ENCODE measurements at places on chromosomes 2 and 18.

DNA sequence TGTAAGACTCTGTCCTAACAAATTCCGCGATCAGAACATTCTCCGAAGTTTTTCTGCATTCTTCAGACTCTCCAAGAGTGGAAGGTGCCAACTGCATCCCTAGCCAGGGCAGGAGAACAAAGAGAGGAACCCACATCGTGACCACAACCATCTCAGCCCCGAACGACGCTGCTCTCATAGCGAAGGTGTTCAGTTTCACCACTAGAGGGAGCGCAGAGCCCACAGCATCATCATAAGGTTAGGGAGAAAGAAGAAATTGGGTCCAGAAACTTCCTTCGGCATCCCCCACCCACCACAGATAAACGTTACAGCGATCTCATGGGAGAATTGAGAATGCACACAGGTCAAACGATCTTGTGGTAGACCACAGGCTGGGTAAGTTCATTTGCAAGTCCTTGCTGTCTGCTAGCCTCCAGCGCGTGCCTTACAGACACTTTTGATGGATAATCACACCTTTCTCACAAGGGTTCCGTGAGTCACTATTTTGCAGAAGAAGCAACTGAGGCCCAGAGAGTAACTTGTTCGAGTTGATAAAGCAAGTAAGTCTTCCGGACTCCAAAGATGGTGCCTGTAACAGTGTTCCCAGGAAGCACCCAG is 53.7 kb upstream of the ARL4C start:
- DNase-seq, result peak; percentile 86

GRCh38 chr2:17539611-17540092 is 844 bp upstream of the VSNL1 start:
- peak; percentile 42 for DNase-seq

GRCh38 chr2:69943843-69944525 is 17.4 kb downstream of the ASPRV1 start:
- no peak for DNase-seq

DNA sequence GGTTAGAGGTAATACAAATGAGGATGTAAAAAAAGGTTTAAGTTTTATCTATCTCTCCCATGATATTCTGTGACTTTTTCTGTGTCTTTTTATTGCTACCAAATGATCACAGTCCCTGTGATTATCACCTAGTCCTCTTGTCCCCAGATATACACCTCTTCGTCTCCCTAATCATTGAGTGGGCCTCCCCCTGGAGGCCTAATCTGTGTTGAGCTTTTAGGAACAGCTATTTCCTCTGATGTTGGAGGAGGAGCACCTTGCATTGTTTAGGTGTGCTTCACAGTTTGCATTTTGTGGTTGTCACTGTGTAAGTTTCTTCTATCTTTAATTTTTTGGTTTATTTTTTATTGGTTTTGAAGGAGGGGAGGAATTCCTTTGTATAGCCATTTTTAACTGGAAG is 33.3 kb downstream of the CCDC85A start:
- no peak for DNase-seq

GRCh38 chr2:157989227-157989626 is 112.4 kb upstream of the UPP2 start:
- DNase-seq, result no peak

DNA sequence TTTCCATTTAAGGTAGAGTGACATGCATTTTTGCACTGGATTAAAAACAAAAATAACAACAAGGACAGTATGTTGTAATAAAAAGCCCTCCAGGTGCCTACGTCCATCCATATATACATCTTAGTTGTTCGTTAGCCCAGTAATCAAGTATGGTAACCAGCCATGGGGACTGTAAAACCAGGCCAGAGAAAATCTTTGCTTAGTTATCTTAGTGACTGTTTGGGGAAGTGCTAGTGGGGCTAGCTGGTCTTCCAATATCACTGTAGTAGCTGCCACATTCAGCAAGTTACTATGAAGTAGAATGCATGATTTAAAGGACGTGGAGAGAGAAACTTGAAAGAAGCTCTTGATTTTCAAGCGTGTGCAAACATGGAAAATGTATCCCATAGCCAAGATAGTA is 95.9 kb upstream of the STON1 start:
- DNase-seq, result no peak

- DNase-seq, result no peak
Measured at GRCh38 chr2:30213326-30213725, 18.0 kb upstream of the LBH start.

GRCh38 chr18:56374007-56374655 is 264.3 kb downstream of the TXNL1 start:
- no peak for DNase-seq

DNA sequence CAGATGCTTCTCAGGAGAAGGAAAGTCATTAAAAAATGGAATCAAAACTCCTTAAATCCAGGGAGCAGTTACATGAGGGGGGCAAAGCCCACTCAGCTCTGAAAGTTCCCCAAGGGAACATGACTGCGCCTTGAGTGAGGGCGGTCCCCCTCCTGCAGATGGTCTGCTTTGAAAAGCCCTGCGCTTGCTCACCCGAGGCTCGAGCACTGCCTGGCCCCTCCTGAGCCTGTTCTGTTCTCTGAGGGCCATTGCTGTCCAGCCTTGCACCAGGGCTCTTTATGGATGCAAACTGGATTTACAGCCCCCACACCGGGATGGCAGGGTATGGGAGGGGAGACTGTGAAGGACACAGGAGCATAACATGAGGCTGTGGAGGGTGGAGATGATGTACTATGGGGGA is 37.8 kb upstream of the DNMT3A start:
- DNase-seq, result no peak

- no peak for DNase-seq
Measured at GRCh38 chr2:55875434-55876135, 48.0 kb downstream of the EFEMP1 start.

DNA sequence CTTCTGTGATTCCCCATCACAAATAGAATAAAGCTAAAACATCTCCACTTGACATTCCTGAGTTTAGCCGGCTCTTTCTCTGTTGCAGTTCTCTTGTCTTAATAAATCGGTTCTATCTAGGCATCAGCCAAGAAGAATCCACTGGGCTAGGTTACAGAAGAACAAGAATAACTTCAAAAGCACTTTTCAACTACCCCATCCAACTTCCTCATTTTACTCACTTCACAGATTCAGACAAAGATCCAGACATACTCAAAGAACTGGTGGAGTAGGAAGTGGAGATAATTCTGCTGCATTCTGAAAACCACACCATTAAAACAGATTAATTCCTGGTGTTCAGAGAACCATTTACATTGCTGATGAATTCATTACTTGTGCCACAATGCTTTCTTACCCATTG is 9.6 kb upstream of the ALPK2 start:
- DNase-seq, result no peak

- DNase-seq, result peak; percentile 31
Measured at GRCh38 chr2:138321458-138321857, 180.1 kb upstream of the SPOPL start.

DNA sequence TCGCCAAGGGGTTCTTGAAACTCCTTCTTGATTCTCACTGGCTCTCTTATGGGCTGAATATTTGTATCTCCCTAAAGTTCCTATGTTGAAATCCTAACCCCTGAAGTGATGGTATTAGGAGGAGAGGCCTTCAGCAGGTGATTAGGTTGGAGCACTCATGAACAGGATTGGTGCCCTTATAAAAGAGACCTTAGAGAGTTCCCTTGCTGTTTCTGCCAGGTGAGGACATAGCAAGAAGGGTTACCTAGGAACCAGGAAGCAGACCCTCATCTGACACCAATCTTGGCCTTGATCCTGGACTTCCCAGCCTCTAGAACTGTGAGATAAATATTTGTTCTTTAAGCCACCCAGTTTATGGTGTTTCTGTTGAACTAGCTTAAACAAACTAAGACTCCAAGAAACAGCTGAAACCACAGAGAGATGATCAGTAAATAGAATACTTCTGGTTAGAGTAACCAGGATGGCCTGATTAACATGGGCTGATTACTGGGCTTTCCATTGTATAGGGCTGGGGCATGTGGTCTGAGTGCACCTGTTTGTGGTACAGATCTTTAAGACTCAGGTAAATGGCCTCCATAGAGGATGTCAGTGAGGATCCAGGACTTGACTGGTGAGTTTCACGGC is 7.7 kb upstream of the CDC42EP3 start:
- DNase-seq, result no peak

DNA sequence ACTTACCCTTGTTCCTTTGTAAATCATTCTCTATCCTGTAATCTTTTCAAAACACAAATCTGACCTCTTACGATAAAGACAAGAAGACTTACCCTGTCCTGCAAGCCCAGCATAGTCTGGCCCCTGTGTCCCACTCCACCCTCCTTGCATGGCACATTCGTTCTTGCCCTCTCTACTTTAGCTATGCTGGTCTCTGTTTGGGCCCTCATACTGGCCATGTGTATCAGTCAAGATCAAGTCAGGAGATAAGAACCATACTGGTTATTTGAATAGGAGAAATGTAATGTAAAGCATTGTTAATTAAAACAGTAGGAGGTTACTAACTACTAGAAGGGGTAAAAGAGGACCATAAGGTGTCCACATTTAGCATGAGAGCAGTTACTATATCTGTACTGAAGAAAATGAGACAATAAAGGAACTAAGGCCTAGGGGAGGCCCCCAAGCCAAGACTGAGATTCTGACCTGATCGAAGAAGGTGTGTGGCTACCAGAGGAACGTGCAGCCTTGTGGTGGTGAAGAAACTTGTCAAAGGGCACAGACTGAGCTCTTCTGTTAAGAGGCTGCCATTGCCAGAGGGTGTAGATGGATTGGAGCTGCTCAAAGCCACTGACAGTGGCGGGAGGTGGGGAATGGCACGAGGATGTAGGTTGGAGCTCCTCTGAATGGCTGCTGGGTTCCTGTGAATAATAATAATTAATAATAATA is 80.8 kb downstream of the KCTD18 start:
- DNase-seq, result no peak

GRCh38 chr2:58427572-58428095 is 186.5 kb upstream of the FANCL start:
- DNase-seq, result peak; percentile 41

DNA sequence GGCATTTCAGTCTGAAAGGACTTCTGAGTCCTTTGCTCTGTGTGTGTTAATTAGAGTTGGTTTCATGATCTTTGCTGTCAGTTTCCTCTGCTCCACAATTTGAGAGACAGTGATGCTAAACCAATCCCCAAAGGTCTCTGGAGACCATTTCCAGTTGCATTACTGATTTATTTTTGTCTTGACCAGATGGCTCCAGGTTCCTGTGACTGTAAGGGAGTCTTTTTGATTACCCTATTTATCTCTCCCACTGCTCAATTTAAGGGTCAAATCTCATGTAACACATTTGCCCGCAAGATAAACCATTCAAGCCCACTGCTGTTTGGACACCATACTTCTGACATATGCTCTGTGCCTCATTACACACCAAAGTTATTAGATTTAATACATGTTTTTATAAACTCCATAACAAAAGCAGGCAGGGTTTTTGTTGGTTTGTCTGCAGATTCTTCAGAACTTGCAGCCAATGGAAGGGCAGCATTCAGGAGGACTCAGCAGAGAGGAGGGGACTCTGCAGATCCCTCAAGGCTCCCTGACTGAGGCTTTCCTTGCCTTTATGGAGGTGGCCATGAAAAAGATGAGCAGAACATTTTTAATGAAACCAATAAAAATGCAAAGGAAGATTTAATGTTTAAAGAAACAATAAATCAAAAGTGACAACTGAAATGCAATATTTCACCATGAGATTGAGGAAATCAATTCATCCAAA is 889.3 kb upstream of the CELF4 start:
- no peak for DNase-seq

GRCh38 chr2:30730736-30731647 is 76.3 kb downstream of the CAPN13 start:
- no peak for DNase-seq

GRCh38 chr2:142048581-142048980 is 82.2 kb downstream of the LRP1B start:
- no peak for DNase-seq

- no peak for DNase-seq
Measured at GRCh38 chr2:30932870-30933269, 125.6 kb upstream of the CAPN13 start.

GRCh38 chr2:45654250-45654649 is 2.8 kb downstream of the PRKCE start:
- DNase-seq, result peak; percentile 3

DNA sequence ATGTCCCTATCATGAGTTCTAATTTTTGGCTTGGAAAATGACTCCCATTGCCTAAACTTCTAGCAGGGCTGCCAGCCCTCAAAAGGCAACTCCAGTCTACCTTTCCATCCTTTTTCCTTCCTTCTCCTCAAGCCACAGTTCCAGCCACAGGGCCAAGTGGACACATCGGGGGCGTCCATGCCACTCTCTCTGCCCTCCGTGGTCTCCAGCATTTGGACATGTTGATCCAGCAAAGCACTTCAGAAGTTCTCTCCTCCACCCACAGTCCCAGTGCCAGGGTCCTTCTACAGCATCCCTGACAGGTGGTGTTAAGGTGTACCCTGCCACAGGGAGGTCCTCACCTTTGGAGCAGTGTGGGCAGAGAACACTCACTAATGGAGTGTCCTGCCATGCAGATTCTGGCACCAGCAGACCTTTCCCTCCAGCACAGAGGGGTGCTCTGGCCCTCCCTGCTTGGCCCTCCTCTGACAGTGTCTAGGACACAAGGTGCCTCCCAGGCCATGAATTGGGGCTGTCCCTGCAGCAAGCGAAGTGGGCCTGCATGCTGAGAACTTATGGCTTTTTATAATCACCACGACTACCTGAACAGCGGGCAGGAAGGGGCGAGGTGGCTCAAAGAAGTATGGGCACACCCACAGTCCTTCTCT is 1.6 kb upstream of the FABP1 start:
- DNase-seq, result no peak

DNA sequence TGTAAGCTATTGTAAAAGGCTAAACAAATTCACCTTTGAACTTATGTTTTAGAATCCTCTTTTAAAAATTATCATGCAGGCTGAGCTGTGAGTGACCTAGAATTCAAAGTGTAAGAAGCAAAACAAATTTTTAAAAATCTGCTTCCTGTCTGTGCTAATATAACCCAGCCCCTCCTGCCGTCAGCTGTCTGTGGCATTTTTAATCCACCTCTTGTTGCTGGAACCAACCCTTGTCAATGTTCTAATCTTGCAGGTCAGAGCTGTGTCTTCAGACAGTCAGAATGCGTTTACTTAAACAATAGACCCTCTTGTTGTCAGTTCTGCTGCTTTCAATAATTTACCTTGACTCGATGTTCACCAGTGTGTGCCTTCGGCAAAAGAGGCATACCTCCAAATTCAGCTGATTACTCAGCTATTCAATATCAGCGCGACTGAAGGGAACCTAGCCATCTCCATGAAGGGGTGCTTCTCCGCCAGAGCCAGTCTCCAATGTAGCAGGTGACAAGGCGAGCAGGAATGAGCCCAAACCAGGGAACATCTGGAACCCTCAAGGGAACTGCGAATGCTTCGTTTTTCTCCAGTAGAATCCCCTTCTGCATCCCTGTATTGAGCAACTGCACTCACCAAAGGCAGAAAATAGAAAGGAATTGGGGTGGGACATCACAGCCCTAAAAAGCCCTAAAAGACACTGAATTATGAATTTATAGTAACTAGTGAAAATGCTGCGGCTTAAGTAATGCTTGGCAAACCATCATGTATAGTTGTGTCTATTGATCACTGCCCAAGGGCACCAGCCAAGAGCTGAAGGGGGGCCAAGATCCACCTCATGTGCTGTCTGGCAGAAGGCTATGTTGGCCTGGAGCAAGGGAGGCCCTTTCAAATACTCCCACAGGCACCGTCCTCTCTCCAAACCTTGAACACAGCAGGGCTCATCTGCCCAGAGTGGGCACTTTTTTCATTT is 62.5 kb downstream of the LYPD6B start:
- DNase-seq, result no peak

All from NCI-H1105 treated with DMSO at 0.1 percent for 48 hours (cell line).